ENCODE measurements at places on chromosomes 4 and X. TPM values are rescaled to one million over a fixed set of nuclear protein-coding genes. Genes with fewer than 3 reads are reported as not detected.

DCLK2 gene
- total RNA-seq: 29.7 TPM

HMX1 gene
- not detected for total RNA-seq

REELD1 gene
- total RNA-seq: not detected

FGFRL1 gene
- 48.2 TPM for total RNA-seq

ARHGAP36 gene
- not detected for total RNA-seq

SOWAHB gene
- not detected for total RNA-seq

TMLHE gene
- total RNA-seq: 9.8 TPM

- no peak for DNase-seq
Measured at GRCh38 chr4:145276050-145276449, 95.7 kb upstream of the OTUD4 start.

DNA sequence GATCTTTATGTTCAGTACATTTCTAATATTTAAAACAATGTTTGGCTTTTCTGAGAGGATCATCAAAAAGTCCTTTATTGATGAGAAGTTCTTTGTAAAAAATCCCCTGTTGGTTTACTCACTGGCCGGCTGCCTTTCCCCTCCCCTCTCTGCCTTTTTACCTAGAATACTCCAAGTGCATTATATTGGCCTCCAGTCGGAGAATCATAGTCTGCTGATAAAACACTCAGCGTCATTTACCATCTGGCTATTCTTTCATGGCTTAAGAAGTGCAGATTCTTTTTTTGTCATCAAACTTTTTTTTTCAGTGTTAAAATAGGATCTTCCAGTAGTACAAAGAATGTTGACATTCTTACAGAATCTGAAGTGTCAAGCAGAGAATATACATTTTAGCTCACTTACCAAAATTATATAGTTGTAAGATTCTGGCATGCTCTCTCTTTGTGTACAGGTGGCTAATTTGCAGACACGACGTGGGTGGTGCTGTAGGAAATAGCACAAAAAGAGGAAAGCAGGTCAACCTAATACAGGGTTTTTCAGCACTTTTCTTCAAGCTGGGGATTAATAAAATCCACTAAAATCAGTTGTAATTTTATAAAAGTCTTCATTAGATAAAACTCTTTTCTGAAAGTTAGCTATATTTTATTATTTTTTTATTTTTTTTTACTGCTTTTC lies 731.8 kb downstream of the KCTD8 start:
- DNase-seq: no peak

DNA sequence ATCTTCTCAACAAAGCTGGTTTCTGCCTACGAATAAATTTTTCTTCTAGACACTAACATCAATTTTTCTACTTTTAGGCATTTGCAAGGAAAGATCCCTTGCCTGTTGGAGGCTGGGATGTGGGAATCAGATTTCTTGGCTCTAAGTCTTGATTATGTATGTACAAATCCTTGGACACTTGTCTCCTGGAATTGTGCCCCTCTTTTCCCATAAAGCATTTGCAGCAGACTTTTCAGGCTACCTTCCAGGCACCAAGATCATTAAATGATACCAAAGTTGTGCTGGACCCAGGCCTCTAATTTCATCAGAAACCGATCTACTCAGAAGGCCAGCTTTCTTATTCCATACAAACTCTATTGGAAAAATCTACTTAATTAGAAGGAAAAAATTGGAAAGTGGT lies 339.5 kb upstream of the DIPK2B start:
- no peak for DNase-seq

- peak; percentile 45 for DNase-seq
Measured at GRCh38 chr4:106238820-106239420, 77.1 kb downstream of the TBCK start.

DNA sequence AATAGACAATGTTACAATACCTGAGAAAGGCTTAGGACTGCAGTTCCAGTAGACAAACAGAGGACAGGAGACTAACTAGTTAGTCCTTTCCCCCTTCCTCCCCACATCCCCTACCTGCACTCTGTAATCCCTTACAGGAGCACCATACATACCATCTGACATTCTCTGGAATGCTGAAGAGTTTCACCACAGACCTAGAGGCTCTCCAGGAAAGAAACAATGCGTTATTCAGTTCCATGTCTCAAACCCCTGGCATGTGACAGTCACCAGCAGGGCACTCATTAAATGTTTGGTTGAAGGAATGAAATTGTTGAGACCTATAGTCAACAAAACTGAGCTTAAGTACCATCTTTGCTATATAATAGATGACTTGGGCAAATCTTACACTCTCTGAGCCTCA lies 100.2 kb upstream of the USP38 start:
- DNase-seq: no peak

DNA sequence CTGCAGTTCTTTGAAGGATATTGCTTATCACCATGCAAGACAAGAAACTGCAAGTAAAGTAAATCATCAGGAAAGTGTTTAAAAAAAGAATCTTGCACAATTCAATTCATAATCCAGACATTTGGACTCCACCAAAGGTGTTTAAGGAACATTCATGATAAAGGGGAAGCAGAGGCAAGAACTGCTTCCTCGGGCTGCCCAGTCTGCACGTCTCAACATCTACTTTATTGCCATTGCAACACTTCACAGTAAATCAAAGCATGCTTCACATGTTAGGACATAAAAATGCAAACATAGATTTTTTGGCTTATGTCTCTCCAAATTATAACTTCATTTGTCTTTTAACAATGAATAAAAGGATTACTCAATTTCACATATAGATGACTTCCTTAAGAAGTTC lies 42.5 kb downstream of the MID1 start:
- DNase-seq: no peak

DNA sequence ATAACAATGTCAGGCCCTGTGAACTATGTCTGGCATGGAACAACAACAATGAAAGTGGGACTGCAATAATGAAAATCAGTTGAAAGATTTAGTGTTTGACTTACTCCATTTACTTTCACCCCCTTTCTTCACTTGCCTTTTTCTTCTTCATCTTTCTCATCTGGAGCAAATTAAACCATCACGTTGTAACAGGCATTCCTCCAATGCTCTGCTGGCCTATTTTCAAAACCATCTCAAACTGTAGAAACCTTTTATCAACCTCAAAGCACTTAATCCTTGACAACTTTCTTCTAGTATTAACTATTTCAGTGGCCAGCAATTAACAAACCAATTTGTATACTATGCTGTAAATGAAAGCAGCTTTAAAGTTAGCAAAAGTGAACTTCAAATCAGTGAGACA lies 8.3 kb downstream of the KLHL13 start:
- no peak for DNase-seq

DNA sequence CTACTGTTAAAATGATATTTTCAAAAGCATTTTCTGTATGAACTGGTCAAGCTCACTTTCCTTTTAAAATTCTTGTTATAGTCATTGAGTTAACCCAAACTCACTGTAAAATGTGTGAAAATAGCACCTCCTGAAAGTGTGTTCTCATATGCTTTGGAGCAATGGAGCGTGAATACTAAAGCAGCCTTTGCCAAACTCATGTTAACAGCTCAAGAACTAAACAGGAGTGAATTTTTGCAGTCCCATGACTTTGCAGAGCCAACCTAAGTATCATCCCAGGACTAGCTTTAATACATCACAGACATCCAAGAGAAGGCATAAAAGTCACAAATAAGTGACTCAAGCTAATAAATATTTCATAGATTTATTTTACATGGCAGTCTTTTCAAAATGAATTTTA lies 2.3 kb downstream of the AMMECR1 start:
- DNase-seq: peak; percentile 15

DNA sequence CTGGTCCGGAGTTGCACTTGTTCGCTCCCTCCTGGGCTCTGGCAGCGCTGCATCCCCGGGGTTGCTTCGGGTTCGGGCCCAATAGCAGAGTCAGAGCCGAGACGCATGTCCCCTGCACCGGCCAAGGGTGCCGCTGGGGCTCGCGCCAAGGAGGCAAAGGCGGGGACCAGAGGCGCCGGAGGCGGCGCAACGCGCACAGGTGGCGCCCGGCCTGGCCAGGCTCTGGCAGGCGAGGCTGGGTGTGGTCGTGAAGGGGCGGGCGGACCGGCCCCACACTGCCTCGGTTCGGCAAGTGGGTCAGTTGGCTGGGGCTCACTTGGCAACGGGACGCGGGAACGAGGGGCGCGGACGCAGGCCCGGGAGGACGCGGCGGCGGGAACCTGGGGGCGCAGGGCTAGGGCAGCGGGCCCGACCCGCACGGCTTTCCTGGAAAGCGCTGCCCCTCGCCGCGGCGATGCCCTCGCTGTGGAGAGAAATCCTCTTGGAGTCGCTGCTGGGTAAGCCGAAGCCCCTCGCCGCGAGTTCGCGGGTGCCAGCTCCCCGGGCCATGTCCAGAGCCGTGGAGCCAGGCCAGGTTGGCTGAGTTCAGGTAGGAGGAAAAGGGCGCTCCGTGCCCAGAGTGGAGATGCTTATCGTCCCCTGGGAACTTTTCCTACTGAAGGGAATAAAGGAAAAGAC lies at the start of gene CWH43:
Gene CWH43 (plus strand): TSS at position 300 of the 678 bp plus-strand sequence. CDS start 155 bp downstream, at position 455.
- DNase-seq: no peak

- no peak for DNase-seq
Measured at GRCh38 chr4:19575924-19576323, 675.8 kb upstream of the SLIT2 start.

- DNase-seq: no peak
Measured at GRCh38 chr4:141625023-141625422, 11.4 kb upstream of the IL15 start.

DNA sequence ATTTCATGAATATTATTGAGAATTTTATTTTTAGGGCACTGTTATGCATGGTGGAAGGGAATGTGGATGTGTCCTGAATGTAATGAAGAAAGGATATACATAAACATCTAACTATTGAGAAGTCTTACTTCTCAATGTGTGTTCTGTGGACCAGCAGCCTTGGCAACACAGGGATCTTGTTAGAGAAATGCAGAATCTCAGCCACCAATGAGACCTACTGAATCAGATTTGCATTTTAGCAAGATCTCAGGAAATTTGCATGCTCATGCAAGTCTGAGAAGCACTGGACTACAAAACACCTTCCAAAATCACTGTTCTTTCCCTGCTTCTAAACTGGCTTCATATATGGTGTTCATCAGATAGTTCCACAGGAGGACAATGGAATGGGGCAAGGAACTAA lies 139.7 kb upstream of the WDFY3 start:
- DNase-seq: no peak

DNA sequence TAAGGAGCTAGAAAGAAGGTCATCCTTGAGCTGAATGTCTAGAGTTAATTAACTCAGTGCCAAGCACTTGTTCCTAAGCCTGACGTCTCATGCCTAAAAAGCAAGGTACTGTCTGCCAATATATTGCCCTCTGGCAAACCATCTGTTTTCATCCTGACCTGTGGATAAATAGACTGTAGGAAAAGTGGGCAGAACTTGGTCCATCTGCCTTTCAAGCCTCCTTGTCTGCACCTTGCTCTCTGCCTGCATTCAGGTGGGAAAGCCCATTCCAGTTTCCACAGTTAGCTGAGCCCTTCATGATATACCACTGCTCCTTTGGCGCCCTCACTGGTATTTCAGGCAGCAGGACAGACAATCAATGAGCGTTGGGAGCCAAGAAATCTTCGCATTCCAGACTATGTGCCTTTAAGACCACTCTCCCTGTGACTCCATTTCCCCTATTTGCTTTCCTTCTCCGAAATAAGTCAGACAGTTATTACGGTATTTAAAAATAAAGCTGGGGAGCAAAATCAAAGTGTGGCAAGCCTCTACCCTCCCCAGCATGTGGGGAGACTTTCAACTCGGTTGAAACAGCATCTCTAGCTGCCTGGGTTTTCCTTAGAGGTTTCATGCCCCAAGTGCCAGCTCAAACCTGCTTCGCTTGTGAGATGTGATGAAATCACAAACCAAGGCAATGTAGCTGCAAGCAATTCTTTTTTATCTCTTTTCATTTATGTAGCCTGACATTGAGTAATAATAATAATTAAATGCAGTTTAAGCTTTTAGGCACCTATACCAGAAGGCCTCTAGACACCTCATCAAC lies 2.5 kb upstream of the CCDC149 start:
- DNase-seq: no peak

GRCh38 chrX:41518841-41519220 lies 71.7 kb downstream of the NYX start:
- peak; percentile 10 for DNase-seq

DNA sequence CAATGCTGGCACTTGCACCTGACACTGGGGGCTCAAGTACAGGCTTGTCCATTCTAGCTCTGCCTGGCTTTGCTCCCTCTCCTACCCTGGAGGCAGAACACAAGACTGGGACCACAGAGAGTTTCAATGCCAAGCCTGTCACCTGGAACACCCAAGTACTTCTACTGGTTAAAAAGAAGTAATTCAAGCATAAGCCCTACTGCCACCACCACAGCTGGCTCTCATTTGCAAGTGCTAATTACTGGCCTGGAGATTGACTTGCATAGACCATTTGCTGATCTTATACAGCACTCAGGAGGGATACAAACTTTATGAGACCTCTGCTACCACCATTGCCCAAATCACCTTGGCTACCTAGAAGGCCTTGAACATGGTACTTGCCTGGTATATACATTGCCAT lies 1550.9 kb downstream of the C4orf33 start:
- DNase-seq: no peak

DNA sequence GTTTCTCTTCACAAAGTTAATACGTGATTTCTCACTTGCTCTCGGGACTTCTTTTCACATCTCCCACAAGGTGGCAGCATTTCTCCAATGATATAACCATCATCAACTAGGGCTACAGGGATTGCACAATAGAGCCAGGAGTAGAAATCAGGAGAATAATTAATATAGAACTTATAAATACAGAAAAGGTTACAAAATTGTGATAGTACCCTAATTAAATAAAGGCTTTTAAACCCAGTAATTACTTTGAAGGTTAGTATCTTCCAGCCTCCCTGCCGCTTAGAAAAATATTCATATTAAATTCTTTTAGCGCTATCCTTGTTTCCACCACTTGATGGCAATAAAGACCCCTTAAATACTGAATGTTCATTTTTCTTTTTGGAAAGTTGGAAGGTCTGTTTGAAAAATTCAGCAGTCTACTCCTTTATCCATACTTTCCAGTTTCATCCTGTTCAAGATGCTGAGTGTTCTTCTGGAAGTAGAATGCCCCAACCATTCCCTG lies 65.8 kb downstream of the RASGEF1B start:
- peak; percentile 53 for DNase-seq

Measured in Caki2 (cell line).